Lower leg skin (tissue), 4 donors: ENCODE measurements at places on chromosomes 11 and 22.

DNA sequence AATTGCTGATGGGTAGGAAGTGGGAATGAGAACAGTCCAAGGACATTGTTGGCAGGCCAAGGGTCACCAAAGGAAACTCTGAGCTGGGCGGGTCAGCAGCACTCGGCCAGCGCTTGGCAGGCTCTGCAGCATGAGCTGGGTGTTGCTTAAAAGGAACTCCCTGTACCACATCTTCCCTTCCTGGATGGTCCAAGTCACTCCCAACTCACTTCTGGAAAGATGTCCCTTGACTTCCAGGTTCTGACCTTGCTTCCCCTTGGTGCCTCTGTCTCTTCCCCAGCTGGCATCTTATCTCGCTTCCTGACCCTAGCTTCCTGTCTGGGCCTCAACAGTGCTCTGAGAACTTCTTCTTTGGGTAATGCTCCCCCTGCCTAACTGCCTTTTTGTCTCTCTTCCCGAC is 24.8 kb upstream of the SWAP70 start:
- DNase-seq: peak; percentile 48

DNA sequence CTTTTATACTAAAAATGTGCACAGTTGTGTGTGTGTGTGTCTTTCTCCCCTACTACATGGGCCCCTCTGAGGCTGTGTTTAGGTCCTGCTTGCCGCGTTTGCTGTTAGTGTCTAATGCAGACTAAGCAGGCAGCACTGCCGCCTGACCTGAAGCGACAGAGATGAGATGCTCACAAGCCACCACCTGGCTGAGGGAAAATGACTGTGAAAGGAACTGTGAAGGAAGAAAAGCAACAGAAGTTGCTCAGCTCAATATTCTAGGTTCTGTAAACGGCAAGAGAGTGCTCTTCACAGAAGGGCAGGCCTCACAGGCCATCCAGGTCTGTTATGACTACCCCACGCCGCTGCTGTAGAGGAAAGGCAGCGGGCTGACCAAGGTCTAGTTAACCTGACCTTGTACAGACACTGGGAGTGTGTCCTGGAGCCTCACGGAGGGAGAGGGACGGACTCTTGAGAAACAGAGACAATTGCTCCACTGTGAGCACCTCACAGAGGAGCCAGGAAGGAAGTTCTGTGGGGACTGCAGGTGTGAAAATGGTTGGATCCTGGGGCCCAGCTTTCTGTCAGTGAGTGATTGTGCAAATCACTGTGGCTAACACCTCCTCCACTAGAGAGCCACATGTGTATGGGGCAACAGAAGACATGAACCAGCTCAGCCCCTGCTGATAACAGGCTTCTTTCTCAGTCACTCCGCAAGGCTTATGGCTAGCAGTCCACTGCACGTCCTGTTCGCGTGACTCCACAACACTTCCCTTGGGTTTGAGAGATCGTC is 31.3 kb upstream of the YPEL1 start:
- no peak for DNase-seq

GRCh38 chr11:122637541-122637940 is 18.0 kb upstream of the UBASH3B start:
- no peak for DNase-seq

- DNase-seq: peak; percentile 58
These were observed 27.8 kb downstream of the WEE1 start for GRCh38 chr11:9601037-9601875.

DNA sequence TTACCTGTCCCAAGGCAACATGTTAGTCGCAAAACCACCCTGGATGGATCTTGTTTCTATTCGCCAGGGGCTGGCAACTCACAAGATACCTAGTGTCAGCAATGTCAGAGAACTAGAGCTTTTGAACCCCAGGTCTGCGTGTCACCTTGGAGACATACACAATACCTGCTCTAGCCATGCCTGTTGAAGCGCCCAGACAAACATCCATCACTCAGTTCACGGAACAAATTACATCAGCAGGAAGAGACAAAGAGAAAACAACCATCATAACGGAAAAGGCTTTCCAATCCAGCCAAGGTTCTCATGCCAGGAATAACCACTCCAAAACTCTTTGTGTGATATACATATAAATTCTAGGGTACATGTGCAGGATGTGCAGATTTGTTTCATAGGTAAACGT is 2.2 kb downstream of the CD59 start:
- no peak for DNase-seq
